ENCODE measurements at places on chromosomes 6 and 20.
A peak's percentile ranks its signal among the peaks of the same experiment; 100 is the strongest.

- no peak for DNase-seq
Observed at GRCh38 chr20:53986037-53986650, 84.2 kb downstream of the BCAS1 start.

DNA sequence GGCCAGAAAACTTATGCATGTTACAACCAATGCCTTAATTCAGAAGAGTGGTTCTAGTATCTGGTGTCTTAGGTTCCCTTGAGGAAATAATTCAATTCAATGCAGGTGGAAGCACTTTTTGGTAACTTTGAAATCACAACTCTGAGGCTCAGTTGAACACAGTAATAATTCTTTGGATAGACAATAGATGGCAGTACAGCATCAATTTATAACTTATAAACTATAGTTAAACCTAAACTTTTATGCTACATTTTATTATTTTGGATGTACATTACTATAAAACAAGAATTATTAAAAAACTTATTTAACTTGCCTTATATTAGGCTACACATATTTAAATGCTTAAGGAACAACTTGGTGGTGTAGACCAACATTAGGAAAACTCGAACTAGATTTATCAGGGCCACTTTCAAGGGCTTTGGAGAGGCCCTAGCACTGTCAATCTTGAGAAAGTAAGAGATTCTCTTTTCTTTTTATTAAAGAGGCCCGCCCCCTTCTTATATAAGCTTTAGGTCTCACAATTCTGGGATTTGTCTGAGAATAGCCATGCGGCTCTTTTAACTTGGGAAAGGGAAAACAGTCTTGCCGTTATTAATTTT is 85.9 kb downstream of the CRYBG1 start:
- peak; percentile 32 for DNase-seq

- DNase-seq, result no peak
Observed at GRCh38 chr20:4457566-4458543, 263.9 kb upstream of the PRND start.

DNA sequence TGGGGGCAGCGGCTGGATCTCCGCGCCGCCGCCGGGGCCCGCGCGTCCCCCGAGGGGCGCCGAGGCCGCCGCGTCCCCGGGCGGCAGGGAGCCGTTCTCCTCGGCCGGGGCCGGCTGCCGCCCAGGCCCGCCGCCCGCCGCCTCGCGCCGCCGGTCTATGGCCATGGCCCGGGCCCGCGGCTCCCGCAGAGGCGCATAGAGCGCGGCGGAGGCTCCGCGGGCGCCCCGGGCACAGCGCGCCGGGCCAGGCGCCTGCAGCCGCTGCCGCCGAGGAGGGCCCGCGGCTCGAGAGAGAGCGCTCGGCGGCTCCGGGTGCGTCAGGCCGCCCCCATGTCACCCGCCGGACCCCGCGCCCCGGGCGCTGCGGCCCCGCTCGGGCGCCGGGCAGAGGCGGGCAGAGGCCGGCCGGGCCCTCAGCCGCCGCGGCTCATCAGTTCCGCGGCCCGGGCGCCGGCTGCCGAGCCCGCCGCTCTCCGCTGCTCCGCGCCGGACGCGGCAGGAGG is 404 bp downstream of the SLC22A23 start:
- no peak for DNase-seq

- no peak for DNase-seq
Observed at GRCh38 chr6:96917098-96917497, 7.4 kb upstream of the KLHL32 start.

- DNase-seq, result no peak
Observed at GRCh38 chr20:36216314-36217025, 19.8 kb upstream of the AAR2 start.

- no peak for DNase-seq
Observed at GRCh38 chr6:12335131-12335527, 45.0 kb downstream of the EDN1 start.

GRCh38 chr6:100904316-100904715 is 23.2 kb upstream of the ASCC3 start:
- DNase-seq, result no peak

- no peak for DNase-seq
Observed at GRCh38 chr6:120918137-120918536, 416.1 kb downstream of the TBC1D32 start.

DNA sequence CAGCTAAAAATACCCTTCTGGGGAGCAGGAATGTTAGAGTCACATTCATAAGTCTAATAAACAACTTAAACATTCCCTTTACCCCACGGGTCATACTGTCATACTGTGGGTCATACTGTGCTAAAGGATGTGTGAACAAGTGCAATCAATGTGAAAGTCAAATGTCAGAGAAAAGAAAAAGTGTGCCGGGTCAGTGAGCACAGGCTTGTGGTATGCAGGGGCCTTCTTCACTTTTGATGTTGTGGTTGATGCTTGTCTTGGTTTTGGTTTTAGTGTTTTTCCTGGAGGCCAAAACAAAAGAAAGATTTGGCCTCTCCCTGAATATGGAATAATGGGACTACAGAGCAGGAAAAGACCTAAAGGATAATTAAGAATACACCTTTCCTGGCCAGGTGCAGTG is 267.9 kb upstream of the PLN start:
- DNase-seq, result no peak

DNA sequence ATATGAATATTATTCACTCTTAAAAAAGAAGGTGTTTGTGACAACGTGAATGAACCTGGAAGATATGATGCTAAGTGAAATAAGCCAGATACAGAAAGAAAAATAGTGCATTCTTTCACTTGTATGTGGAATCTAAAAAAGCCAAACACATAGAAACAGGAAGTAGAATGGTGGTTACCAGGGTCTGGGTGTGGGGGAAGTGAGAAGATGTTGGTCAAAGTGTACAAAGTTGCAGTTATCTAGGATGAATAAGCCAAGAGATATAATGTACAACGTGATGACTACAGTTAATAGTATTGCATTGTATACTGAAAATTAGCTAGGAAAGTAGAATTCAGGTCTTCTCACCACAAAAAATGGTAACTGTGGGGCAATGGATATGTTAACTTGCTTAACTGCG is 151.1 kb upstream of the HCRTR2 start:
- no peak for DNase-seq

GRCh38 chr6:148044921-148045320 is 297.7 kb upstream of the SASH1 start:
- no peak for DNase-seq

- DNase-seq, result no peak
Observed at GRCh38 chr6:126117251-126117650, 130.9 kb downstream of the TRMT11 start.

GRCh38 chr6:107246972-107247615 is 131.8 kb upstream of the BEND3 start:
- DNase-seq, result no peak

GRCh38 chr20:64188091-64188490 is 23.8 kb downstream of the MYT1 start:
- no peak for DNase-seq

DNA sequence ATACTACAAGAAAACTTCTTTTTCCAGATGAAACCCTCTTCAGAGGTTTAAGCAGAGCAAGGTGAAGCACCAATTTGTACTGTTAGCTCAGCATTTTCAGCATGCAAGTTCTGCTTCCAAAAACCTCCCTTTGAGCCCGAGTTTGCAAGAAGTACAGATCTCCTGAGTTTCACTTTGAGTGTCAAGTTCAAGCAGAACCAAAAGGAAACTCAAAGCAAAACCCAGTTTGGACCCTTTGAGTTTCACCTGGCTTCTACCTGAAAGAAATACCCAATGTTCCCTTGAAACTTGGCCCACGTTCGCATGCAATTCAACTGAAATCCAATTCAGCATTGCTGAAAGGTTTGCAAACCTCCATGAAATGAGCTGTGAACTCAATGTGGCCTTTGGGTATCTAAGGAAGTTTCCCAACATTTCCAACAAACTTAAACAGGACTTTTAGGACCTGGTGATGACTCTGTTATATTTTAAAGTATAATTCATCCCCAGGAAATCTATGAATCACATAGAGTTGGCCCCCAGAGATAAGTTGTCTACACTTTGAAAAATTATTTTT is 62.9 kb upstream of the HBS1L start:
- no peak for DNase-seq

GRCh38 chr6:52523378-52524142 is 53.3 kb downstream of the TRAM2 start:
- no peak for DNase-seq

DNA sequence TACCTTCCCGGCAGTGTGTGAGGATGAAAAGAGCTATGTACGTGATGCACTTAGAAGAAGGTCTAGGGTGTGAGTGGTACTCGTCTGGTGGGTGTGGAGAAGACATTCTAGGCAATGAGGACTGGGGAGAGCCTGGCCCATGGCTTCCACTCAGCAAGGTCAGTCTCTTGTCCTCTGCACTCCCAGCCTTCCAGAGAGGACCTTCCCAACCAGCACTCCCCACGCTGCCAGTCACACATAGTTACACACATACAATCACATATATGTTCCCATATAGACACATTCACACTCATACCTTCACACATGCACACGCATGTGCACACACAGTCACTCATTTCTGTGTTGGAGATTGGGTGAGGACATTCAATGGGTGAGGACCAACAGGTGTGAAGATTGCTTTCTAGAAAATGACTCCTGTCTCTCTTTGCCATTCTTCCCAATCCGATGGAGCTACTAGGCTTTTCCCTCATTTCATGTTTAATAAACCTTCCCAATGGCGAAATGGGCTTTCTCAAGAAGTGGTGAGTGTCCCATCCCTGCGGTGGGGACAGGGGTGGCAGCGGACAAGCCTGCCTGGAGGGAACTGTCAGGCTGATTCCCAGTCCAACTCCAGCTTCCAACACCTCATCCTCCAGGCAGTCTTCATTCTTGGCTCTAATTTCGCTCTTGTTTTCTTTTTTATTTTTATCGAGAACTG is 30.4 kb downstream of the SRSF3 start:
- DNase-seq, result no peak

GRCh38 chr6:5199702-5200101 is 61.0 kb downstream of the LYRM4 start:
- no peak for DNase-seq

DNA sequence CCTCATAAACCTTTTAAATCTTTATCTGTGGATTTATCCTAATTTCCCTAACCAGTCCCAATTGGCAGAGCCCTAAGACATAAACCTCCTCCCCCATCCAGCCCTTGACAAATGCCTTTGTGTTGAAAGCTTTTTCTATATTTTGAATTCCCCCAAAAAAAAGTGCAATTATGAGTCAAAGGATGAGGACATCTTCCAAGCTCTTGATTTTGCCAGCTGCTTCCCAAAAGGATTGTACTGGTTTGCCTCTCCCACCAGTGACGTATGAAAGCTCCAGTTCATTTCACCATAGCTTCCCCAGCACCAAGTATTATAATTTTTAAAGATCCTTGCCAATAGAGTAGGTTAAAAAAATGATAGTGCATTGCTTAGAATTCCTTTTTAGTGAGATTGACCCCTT is 38.9 kb downstream of the SIRPA start:
- no peak for DNase-seq

GRCh38 chr20:62254021-62254724 is 15.9 kb downstream of the OSBPL2 start:
- DNase-seq, result no peak

GRCh38 chr6:341914-342831 is 49.4 kb upstream of the IRF4 start:
- no peak for DNase-seq

GRCh38 chr6:41463062-41463930 is 82.9 kb upstream of the FOXP4 start:
- peak; percentile 95 for DNase-seq

GRCh38 chr6:8057793-8058192 is 6.4 kb downstream of the BLOC1S5 start:
- DNase-seq, result no peak

DNA sequence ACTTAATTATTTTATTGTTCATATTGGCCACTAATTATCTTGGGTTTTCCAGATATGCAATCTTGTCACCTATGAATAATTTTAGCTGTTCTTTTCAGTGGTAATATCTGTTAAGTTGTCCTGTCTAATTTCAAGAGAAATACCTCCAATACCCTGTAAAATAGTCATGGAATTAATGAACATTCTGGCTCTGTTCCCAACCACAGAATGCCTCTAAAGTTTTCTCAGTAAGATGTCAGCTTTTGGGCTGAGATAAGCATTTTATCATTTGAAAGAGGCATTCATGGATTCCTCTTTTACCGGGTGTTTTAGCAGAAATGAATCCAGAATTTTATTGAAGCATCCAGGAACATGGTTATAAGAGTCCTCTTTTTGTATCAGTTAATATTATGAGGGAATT is 109.3 kb downstream of the WDR27 start:
- DNase-seq, result no peak

- no peak for DNase-seq
Observed at GRCh38 chr20:14622796-14623195, 285.4 kb upstream of the FLRT3 start.

- no peak for DNase-seq
Observed at GRCh38 chr6:40918040-40918651, 120.9 kb downstream of the UNC5CL start.

- no peak for DNase-seq
Observed at GRCh38 chr6:72922401-72922800, 300.5 kb downstream of the KCNQ5 start.

DNA sequence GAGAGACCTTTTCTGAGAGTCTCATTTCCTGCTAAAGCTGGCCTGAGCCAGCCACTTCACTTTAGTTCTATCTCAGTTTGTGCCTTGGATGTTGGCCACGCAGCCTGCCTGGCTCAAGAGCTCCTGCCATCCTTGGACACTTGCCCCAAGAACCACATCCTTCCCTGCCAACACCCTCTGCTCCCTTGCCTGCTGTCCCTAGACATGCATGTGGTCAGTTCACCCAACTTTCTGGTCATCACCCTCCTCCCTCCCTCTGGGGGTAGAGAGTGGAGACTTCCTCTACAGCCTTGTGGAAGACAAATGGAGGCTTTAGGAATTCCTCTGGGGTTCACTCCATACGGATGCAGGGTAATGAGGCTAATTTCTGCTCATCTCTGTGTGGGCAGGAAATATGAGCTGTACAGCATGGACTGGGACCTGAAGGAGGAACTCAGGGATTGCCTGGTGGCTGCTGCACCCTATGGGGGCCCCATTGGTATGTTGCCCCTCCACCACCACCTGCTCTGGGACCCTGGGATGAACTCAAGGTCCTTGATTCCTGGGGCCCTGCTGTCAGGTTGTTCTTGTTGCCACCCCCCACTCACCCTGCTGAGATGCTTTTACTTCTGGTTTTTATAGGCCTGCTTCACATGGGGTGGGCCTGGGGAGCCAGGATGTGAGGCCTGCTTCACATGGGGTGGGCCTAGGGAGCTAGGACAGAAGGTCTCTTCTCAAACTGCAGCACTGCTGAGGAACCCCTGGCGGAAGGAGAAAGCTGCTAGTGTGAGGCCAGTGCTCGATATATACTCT is 13.8 kb upstream of the PTPRA start:
- DNase-seq, result no peak

GRCh38 chr20:13418263-13419229 is 197.5 kb downstream of the ISM1 start:
- DNase-seq, result no peak

GRCh38 chr6:73516514-73517489 is 4.0 kb downstream of the EEF1A1 start:
- DNase-seq, result no peak

- DNase-seq, result no peak
Observed at GRCh38 chr6:24205020-24205492, 79.0 kb downstream of the NRSN1 start.

GRCh38 chr20:53434662-53435061 is 159.0 kb downstream of the ZNF217 start:
- DNase-seq, result peak; percentile 4

GRCh38 chr20:845226-845868 is 11.8 kb downstream of the FAM110A start:
- no peak for DNase-seq
